ENCODE measurements at places on chromosomes 12 and 14.

DNA sequence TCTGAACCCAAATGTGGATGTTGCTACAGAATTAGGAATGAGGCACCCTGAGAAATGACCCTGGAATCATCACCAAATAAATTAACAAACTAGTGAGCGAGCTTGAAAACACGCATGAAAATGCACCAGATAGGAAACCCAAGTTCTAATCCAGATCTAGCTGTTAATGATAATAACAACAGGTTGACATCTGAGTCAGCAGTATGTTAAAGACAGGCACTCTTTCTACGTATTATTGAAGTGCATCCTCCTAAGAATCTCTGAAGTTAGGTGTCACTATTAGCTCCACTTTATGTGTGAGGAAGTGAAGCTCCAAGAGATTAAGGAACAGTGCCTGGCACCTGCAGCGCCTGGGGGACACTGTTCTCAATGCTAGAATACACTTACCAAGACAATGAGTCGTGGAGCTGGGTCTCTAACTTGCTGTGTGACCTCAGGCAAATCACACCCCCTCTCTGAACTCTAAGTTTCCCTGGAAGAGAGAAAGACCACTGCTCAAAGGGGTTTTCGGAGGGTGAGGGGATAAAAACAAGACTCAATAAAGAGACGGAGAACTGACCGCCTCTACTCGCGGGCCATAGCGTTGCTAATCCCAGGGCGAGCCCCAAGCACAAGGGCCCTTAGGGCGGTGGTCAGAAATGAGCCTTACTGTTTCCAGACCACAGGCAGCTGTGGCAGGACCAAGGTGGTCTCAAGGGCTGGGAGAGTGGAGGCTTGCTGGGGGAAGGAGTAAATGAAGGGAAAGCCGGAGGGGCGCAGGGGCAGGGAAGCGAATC is 2.1 kb downstream of the SLC6A12 start:
- DNase-seq = no peak

- DNase-seq = no peak
Observed at GRCh38 chr12:132500142-132500855, 10.3 kb downstream of the FBRSL1 start.

GRCh38 chr12:118840399-118840798 is 140.9 kb upstream of the SRRM4 start:
- DNase-seq = no peak

DNA sequence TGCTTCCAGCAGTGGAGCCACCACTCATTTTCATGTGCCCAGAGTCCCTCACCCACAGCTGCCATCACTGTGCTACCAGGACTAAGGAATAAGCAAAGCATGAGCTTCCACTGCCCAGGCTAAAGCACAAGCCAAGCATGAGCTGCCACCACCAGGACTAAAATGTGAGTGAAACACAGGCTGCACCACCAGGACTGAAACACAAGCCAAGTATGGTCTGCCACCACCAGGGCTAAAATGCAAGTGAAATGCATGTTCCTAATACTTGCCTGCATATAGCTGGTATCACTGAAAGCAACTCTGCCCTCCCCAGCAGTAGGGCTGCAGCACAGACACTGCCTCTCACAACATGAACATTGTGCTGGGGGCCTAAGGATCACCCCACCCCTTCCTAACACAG is 30.0 kb downstream of the CEP83 start:
- no peak for DNase-seq

- DNase-seq = no peak
Observed at GRCh38 chr14:36848213-36848612, 186.6 kb downstream of the PAX9 start.

GRCh38 chr14:95386536-95387095 is 66.9 kb upstream of the CLMN start:
- no peak for DNase-seq
